AG04450 (cell line): ENCODE measurements at places on chromosomes 2 and 18.

DNA sequence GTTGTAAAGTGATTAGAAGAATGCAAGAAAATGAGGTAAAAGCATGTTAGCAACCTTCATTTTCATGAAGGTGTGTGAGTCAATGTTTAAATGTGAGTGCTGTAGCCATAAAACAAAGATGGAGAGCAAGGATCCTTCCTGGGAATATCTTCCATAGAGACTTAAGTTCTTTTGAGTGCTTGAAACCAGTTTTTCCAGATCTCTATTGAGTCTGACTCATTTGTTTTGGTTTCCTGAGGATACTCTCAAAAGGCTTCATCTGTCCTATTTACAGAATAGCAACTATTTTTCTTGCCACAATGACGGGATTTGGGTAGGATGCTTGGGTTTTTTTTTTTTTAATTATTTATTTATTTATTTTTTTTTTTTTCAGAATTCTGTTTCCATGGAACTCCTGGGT is 45.9 kb upstream of the ASB1 start:
- peak; percentile 13 for DNase-seq

DNA sequence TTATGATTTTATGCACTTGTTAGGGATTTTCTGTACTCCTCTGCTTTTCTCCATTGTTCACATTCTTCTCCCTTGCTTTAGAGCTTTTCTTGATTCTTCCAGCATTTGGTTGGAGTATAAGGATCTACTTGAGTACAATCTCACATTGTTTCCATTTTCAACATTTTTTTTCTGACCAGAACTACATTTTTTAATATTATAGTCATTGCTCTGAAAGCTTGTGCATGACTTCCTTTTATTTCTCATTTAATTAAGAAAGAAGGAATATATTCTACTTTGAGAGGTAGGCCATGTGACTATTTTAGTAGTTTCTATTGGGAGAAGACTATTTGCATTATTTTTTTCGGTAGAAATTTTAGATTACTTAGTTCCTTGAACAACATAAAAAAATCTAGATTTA is 200.4 kb downstream of the TMEM247 start:
- DNase-seq = no peak

DNA sequence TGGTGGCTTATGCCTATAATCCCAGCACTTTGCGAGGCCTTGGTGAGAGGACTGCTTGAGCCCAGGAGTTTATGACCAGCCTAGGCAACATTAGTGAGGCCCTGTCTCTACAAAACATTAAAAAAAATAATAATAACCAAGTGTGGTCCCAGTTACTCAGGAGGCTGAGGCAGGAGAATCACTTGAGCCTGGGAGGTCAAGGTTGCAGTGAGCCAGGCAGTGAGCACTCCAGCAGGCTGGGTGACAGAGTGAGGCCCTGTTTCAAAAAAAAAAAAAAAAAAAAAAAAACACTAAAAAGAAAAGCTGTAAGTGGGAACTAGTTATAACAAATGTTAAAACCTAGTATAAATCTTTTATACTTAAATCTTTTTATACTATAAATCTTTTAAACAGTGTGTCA is 146.2 kb upstream of the ITGA4 start:
- no peak for DNase-seq

DNA sequence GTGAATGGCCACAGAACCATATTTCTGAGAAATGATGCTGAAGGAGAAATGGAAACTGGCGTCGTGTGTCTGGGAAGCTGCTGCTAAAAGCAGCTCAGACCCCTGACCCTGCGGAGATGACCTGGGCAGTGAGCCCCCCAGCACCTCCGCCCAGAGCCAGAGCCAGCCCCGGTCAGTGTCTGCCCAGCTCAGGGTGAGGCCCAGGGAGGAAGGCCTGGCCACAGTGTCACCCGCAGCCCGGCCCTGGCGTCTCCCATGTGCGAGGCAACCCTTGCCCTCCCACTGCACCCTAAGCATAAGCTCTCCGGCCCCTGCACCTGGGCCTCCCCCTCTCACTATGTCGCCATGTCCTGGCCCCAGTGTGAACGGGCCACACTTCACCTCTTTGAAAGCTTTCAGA is 502.8 kb downstream of the EIPR1 start:
- no peak for DNase-seq

DNA sequence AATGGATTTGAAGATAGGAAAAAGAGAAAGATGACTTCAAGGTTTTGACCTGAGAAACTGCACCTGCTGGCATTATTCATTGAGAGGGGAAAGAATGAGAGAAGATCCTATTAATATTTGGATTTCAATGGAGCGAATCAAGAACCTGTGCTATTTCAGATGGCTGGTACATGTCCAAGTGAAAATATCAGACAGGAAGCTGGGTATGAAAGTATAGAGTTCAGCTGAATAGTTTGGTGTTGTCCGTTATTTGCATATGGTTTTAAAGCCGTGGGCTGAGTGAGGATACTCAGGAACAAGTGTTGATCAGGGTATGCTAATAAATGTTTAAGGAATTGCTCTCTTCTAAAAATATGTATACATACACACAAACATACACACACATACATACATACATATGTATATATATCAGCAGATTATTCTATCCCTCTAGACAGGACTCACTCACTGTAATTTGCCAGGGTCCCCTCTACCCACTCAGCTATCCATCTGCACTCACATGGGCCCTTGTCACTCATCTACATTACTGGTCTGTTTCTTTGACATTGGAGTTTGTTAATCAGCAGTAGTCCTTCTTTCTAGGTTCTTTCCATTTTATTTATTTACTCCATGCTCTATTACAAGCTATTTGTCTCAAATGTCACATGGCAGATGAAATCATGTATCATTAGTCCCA is 33.9 kb upstream of the IKZF2 start:
- no peak for DNase-seq

GRCh38 chr18:32349728-32350395 is 120.8 kb downstream of the GAREM1 start:
- DNase-seq = peak; percentile 87

DNA sequence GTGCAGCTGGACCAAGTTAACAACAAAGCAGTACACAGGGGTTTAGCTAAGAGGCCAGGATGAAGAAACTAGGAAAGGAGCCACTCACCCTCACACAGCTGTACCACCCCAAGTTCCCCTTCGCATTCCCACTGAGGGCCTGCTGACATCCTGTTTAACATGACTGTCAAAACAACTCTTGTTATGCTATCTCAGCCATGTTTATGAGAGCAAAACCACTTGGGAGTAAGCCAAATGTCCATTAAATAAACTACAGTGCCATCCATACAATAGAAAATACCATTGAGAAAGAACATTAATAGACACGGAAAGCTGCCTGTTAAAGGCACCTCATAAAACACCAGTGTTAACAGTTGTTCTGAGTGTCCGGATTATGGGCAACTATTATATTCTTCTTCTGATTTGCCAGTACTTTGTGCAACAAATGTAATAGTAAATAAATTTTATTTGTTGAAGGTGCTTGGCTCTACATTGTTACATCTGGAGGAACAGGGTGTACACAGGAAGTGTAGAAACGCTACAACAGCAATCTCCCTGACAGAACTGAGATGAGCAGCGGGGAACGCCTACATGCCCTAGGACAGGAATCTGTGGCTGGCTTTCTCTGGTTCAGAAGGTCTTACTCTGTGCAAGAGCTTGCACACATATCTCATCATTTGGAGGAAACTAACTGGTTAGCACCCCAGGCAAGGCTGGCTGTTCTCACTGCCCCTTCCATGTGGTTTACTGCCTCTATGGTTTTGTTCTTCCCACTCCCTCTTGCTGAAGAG is 85.6 kb downstream of the EHD3 start:
- peak; percentile 85 for DNase-seq

- no peak for DNase-seq
Observed at GRCh38 chr2:130845505-130846085, 8.9 kb downstream of the ARHGEF4 start.

GRCh38 chr2:190528521-190529001 is 6.0 kb downstream of the NEMP2 start:
- DNase-seq = peak; percentile 44

DNA sequence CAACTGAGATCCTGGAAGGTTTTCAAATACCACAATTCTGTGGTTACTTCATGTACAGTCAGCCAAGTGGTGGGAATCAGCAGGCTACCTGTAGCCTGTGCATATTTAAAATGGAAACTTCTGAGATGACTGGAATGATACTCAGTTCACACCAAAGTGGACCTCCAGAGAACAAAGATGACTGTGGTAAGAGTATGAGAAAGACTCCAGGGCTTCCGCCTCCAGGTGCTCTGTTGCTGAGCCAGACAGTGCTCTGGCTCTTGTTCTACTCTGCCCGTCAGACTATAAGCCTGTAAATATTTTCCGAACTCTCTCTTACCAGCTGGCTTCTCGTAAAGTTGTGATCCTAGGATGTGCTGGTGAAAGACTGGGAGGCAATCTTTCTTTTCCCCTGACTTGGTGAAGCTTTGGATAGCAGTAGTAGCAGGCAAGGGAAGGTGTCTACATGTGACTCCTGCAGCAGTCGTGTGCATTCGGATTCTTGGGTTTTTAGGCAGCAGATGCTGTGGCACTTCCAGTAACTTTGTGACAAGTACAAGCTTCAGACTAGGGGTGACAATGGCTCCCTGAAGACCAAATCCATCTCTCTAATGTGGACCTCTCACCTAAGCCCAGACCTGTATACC is 23.1 kb downstream of the ST3GAL5 start:
- no peak for DNase-seq

- no peak for DNase-seq
Observed at GRCh38 chr18:53426666-53427184, 797.7 kb downstream of the MBD2 start.

DNA sequence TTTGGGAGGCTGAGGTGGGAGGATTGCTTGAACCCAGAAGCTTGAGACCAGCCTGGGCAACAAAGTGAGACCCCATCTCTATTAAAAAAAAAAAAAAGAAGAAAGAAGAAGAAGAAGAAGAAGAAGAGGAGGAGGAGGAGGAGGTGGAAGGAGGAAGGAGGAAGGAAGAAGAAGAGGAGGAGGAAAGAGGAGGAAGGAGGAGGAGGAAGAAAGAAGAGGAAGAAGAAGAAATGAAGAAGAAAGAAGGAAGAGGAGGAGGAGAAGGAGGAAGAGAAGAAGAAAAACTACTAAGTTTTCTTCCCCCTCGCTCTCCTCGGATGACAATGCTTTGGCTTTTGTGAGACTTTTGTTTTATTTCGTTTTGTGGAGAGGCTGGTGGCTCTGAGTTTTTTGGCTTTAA is 30.1 kb upstream of the EFHD1 start:
- DNase-seq = no peak

- DNase-seq = peak; percentile 75
Observed at GRCh38 chr2:226652369-226652768, 147.3 kb downstream of the IRS1 start.

DNA sequence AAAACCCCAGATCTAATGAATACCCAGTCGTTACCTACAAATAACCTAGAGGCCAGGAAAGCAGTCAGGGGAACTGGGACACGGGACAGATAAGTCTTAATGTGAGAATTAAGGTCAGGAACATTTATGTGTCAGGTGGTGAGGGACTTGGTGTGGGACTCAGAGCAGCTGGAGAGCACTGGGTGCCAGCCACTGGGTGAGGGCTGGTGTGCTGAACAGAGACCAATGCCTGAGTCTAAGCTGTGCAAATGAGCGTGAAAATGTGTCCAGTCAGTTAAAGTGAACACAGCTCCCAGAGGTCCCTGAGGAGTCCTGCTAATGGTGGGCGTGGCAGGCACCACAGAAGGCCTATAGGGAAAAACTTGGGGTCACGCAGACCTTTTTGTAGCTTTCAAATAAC is 225.9 kb downstream of the C1D start:
- DNase-seq = no peak

DNA sequence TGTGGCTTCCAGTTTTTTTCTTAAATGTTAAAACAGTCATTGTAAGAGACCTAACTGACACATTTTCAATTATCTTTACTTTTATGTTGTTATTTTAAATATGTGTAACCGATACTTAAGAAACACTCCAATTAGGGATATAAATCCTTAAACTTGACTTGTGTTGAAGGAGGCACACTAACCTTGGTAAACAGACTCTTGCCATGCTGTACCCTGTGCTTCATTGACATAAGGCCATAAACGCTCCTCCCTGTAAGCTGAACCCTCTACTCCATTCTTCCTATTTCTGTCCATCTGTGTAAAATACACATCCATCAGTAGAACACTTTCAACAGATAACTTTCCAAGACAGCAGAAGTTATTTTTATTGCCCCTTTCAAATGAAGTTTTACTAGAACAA is 780.5 kb upstream of the FAM98A start:
- no peak for DNase-seq

- DNase-seq = no peak
Observed at GRCh38 chr2:151097895-151098294, 163.8 kb downstream of the RBM43 start.

- no peak for DNase-seq
Observed at GRCh38 chr18:52537261-52537660, 197.3 kb downstream of the DCC start.

DNA sequence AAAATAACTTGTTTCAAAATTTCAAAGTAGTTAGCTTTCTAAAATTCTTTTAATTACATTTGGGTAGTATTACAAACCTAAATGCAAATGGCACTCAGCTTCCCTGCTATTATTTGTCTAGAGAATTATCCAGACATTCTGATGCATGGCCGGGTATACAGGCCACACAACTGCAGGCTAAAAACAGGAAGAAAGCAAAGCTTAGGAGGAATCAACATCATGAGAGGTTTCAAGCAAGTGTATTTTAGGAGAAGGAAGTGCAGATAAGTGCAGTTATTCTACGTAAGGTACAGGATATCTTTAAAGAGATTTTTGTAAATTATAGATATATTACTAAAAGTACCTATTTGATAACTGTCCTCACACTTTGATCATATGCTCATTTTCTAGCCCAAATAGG is 46.8 kb upstream of the RNU4ATAC start:
- DNase-seq = no peak

DNA sequence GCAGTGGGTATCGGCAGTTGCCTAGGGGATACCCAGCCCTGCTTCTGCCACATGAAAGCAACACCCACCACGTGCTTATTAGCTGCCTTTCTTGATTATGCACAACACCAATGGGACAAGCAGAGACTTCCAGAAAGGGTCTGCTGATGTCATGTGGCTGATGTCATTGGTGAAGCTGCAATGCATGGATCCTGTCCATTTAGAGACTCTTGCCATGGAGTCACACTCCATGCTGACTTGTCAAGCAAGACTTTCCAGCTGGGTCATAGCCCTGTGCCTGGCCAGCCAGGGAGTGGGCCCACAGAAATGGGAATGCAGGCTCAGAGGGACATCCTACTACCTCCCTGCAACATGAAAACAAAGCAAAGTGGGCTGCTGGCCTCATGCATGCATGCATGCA is 81.8 kb downstream of the VAPA start:
- DNase-seq = no peak
